ENCODE measurements at places on chromosomes 16 and 17.

GRCh38 chr17:5667871-5668270 lies 83.6 kb upstream of the NLRP1 start:
- no peak overlapping the region for H3K27ac ChIP-seq
- no peak for DNase-seq
- no peaks in the 10 kb centered on the region for H3K27me3 ChIP-seq
- H3K4me1 ChIP-seq, result peaks cover 2% of the 10 kb centered on the region
- peak overlapping the region; percentile 26 for H3K4me3 ChIP-seq

DNA sequence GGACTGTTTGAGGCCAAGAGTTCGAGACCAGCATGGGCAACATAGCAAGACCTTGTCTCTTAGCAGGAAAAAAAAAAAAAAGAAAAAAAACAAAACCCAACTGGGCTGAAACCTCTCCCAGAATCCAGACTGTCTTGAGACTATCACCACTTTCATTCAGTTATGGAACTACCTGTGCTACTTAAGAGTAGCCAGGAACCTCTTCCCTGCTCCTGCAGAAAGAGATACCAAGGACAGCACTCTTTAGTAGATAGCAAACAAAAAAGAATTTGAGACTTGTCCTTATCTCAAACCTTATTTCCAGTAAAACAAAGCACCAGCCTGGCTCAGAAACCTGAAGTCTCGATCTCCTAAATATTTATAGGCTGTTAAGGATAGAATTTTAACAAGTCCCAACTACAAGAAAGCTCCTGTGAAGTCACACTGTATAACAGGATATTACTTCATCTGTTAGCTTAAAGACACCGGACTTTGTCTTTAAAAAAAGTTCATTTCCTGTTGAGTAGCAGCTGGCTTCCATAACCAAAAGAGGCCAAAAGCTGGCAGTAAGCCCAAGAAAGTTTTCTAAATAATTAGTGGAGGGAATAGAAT lies 5.1 kb downstream of the CDR2 start:
- no peaks in the 10 kb centered on the region for H3K4me1 ChIP-seq
- no peak overlapping the region for H3K27ac ChIP-seq
- DNase-seq, result no peak
- peaks cover 2% of the 10 kb centered on the region for H3K36me3 ChIP-seq

DNA sequence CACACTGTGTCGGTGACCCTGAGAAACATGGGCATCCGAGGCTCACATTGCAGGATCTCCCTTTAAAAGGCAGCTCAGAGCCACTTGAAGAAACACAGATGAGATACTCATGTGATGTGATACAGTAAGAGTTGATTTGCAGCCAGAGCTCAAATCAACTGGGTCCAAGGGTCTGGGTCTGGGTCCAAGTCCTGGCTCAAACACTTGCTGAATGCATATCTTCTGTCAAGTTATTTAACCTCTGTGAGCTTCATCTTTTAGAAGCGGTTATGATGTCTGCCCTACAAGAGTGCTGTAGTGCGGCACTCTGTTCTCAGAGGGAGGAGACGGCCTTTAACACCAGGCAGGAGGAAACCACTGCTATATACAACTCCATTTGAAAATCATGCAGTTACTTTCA lies 6.4 kb downstream of the KRT38 start:
- H3K36me3 ChIP-seq, result no peaks in the 10 kb centered on the region
- DNase-seq, result no peak
- H3K27me3 ChIP-seq, result peaks cover 3% of the 10 kb centered on the region
- H3K27ac ChIP-seq, result no peak overlapping the region
- H3K4me3 ChIP-seq, result no peak overlapping the region

DNA sequence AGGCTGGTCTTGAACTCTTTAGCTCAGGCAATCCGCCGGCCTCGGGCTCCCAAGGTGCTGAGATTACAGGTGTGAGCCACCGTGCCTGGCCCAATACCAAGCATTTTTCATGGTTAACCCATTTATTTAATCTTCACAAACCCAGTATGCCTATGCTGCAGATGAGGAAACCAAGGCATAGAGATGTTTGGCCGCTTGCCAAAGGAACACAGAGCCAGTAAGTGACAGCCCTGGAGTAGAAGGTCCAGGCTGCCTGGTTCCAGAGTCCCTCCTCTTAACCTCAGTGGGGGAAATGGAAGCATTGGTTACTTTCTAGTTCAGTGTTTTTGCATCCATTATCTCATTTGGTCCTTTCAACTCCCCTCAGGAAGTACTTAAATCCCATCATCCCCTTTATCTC lies 15.3 kb upstream of the ARL5C start:
- peaks cover 84% of the 10 kb centered on the region for H3K36me3 ChIP-seq
- H3K27me3 ChIP-seq, result no peaks in the 10 kb centered on the region
- H3K4me1 ChIP-seq, result no peaks in the 10 kb centered on the region
- DNase-seq, result no peak

GRCh38 chr17:3679531-3680126 lies 11.0 kb downstream of the EMC6 start:
- DNase-seq, result no peak
- H3K4me1 ChIP-seq, result no peaks in the 10 kb centered on the region
- H3K36me3 ChIP-seq, result no peaks in the 10 kb centered on the region

- H3K27ac ChIP-seq, result no peak overlapping the region
- no peaks in the 10 kb centered on the region for H3K4me1 ChIP-seq
Observed at GRCh38 chr16:50679266-50679665, 1.8 kb downstream of the SNX20 start.

DNA sequence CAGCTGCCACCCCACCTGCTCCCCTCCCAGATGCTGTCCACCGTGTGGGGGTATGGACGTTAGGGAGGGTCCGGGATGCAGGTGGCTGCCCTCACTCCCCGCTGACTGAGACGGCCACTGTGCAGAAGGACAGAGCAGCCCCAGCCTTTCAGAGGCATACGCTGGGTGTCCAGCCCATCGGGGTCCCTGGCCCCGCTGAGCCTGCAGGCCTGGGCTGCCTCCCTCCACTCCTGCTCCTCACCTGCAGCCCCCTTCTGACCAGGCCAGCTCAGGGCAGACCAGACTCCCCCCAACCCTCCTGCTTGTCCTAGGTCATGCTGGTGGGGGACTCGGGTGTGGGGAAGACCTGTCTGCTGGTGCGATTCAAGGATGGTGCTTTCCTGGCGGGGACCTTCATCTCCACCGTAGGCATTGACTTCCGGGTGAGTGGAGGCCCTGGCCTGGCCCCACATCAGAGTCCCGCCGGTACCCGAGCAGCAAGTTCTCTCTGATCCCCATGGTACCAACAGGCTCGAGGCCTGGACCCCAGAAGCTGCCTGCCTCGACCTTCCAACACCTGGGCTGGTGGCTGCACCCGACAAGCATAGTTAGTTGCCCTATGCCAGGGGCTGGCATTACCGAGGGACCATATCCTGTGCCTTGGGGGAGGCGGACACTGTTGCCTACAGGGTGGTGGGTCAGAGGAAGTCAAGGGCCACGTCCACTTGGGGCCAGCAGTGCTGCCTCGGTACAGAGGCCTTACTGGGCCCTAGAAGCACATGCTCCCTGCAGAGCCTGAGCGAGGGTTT lies 1.4 kb downstream of the RAB26 start:
- H3K27ac ChIP-seq, result no peak overlapping the region
- H3K4me3 ChIP-seq, result peak overlapping the region; percentile 27
- H3K27me3 ChIP-seq, result no peaks in the 10 kb centered on the region
- H3K4me1 ChIP-seq, result peaks cover 18% of the 10 kb centered on the region
- peaks cover 42% of the 10 kb centered on the region for H3K36me3 ChIP-seq
- no peak for DNase-seq

- H3K4me3 ChIP-seq, result no peak overlapping the region
- H3K27me3 ChIP-seq, result peaks cover 20% of the 10 kb centered on the region
- no peak overlapping the region for H3K27ac ChIP-seq
- peaks cover 3% of the 10 kb centered on the region for H3K4me1 ChIP-seq
Observed at GRCh38 chr16:19118938-19119431, 5.2 kb downstream of the ITPRIPL2 start.

- no peaks in the 10 kb centered on the region for H3K4me1 ChIP-seq
- DNase-seq, result no peak
- no peak overlapping the region for H3K27ac ChIP-seq
- no peaks in the 10 kb centered on the region for H3K36me3 ChIP-seq
Observed at GRCh38 chr16:47667956-47668355, 206.8 kb downstream of the PHKB start.

GRCh38 chr16:85829751-85830445 lies 30.4 kb downstream of the COX4I1 start:
- no peak overlapping the region for H3K4me3 ChIP-seq
- H3K27ac ChIP-seq, result no peak overlapping the region
- no peaks in the 10 kb centered on the region for H3K36me3 ChIP-seq

- no peaks in the 10 kb centered on the region for H3K27me3 ChIP-seq
- DNase-seq, result no peak
- H3K4me3 ChIP-seq, result no peak overlapping the region
- H3K36me3 ChIP-seq, result peaks cover 5% of the 10 kb centered on the region
Observed at GRCh38 chr17:50127697-50128361, 2.1 kb downstream of the SAMD14 start.

- H3K4me1 ChIP-seq, result peaks cover 7% of the 10 kb centered on the region
- H3K36me3 ChIP-seq, result no peaks in the 10 kb centered on the region
- no peak overlapping the region for H3K4me3 ChIP-seq
- H3K27me3 ChIP-seq, result peaks cover 48% of the 10 kb centered on the region
- no peak overlapping the region for H3K27ac ChIP-seq
Observed at GRCh38 chr17:48159232-48159631, 51.7 kb downstream of the SNX11 start.

DNA sequence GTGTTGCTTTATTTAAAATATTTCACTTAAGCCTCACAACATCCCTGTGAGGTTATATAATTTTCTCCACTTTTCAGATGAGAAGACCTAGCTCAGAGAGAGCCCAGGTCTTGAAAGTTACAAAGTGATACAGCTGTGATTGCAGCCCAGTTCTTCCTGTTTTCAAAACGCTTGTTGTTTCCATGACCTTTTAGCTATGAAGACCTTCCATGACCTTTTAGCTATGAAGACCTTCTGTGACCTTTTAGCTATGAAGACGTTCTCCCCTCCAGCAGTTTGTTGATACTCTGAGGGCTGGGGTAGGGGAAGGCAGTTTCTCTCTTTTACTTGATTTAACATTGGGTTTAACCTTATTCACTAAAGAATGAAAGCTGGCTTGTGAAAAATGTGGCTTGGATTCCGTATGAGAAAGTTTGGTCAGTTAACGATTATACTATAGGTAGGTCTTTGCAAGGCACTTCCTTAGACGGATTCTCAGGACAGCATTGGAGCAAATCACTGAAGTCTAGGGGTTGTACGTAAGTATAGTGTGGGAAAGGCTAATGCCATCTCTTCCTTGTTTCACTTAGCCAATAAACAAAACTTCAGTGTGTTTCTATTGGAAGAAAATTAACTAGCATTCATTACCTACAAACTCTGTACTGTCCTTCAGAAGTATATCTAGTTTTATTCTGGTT lies 20.7 kb downstream of the PHKB start:
- H3K4me1 ChIP-seq, result no peaks in the 10 kb centered on the region
- H3K4me3 ChIP-seq, result no peak overlapping the region
- no peaks in the 10 kb centered on the region for H3K36me3 ChIP-seq
- no peak for DNase-seq
- no peaks in the 10 kb centered on the region for H3K27me3 ChIP-seq
- no peak overlapping the region for H3K27ac ChIP-seq

DNA sequence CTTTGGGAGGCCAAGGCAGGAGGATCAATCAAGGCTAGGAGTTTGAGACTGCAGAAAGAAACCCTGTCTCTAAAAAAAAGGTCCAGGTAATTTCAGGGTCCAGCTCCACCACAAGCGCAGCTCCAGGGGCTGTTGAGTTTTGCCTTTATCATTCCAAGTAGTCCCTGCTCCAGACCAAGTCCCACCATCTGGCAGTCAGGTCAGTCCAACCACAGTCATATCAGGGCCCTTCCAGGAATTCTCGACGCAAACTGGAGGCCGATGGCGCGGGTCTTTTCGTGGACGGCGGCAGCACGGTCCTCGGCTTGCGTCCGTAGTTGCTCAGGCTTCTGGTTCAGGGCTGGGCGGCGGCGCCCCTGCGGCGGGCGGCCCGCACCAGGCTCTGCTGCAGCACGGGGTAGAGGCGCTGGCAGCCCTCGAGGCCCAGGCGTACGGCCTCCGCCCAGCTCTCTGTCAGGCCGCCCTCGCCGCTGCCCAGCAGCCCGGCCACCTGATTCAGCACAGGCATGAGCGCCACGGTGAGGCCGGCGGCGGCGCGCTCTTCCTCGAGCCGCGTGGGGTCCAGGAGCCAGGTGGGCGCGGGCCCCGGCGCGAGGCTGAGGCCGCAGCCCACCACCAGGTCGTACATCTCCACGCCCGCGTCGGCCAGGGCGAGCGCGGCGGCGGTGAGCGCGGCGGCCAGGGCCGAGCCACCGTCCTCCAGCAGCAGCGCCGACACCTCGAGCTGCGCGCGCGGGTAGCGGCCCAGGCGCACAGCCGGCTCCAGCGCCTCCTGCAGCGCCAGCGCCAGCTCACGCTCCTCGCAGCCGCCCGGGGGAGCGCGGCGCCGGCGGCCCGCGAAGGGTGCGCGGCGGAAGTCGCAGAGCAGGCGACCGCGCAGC lies 752 bp downstream of the EXOSC6 start:
- peak overlapping the region; percentile 100 for H3K4me3 ChIP-seq
- peaks cover 2% of the 10 kb centered on the region for H3K4me1 ChIP-seq
- peak; percentile 45 for DNase-seq
- peaks cover 61% of the 10 kb centered on the region for H3K36me3 ChIP-seq
- no peaks in the 10 kb centered on the region for H3K27me3 ChIP-seq

- H3K4me3 ChIP-seq, result no peak overlapping the region
- H3K27ac ChIP-seq, result no peak overlapping the region
- DNase-seq, result no peak
- H3K27me3 ChIP-seq, result no peaks in the 10 kb centered on the region
- H3K4me1 ChIP-seq, result peaks cover 3% of the 10 kb centered on the region
- no peaks in the 10 kb centered on the region for H3K36me3 ChIP-seq
Observed at GRCh38 chr16:84329843-84330684, 35.4 kb downstream of the WFDC1 start.

- H3K27me3 ChIP-seq, result no peaks in the 10 kb centered on the region
- H3K36me3 ChIP-seq, result peaks cover 25% of the 10 kb centered on the region
- no peak overlapping the region for H3K4me3 ChIP-seq
- H3K4me1 ChIP-seq, result peaks cover 41% of the 10 kb centered on the region
- DNase-seq, result peak; percentile 39
Observed at GRCh38 chr17:75478508-75478907, 22.1 kb downstream of the TMEM94 start.

DNA sequence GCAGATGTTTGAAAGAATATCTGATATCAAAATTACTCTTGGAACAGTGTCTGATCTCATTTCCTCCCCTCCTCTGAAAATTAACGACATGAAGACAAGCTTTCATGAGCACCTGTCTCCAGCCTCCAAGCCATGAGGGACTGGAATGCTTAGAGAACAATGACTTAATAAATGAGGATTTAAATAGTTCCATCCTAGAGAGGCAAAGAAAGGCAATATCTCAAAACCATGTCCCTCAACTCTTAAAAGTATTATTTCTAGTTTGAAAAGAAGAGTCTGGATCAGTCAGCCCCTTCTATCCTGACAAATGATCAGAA lies 137.5 kb downstream of the ANKFN1 start:
- no peak overlapping the region for H3K27ac ChIP-seq
- no peak overlapping the region for H3K4me3 ChIP-seq
- H3K4me1 ChIP-seq, result no peaks in the 10 kb centered on the region
- DNase-seq, result no peak
- H3K36me3 ChIP-seq, result no peaks in the 10 kb centered on the region
- no peaks in the 10 kb centered on the region for H3K27me3 ChIP-seq

GRCh38 chr17:29927546-29927945 lies 2.5 kb downstream of the SSH2 start:
- H3K27ac ChIP-seq, result no peak overlapping the region
- no peak for DNase-seq
- H3K4me3 ChIP-seq, result no peak overlapping the region
- H3K4me1 ChIP-seq, result peaks cover 3% of the 10 kb centered on the region
